ENCODE measurements at places on chromosomes 2 and 18. TPM values are rescaled to one million over a fixed set of nuclear protein-coding genes. Genes with fewer than 3 reads are reported as not detected.

Gene PAIP2B
- 9.0 TPM for total RNA-seq

DNA sequence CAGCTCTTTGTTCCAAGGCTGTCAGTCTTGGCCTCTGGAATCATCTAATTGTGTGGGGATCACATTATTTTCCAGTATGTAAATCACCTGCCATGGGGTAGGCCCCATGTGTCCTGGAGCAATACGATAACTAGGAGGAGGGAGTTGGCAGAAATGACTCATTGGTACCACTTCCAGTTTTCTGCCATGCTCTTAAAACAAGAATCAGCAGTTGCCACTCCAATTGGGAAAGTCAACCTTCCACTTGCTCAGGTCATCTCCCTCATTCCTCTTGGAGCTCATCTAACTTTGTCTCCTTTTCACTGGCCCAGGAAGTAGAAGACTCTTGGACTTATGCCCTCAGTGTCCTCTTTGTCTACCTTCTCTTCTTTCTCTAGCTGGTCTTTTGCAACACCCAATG lies 487.0 kb downstream of the SLC4A3 start:
- DNase-seq: no peak

- DNase-seq: peak; percentile 34
These were observed 22.8 kb downstream of the GPC1 start for GRCh38 chr2:240458044-240458899.

DNA sequence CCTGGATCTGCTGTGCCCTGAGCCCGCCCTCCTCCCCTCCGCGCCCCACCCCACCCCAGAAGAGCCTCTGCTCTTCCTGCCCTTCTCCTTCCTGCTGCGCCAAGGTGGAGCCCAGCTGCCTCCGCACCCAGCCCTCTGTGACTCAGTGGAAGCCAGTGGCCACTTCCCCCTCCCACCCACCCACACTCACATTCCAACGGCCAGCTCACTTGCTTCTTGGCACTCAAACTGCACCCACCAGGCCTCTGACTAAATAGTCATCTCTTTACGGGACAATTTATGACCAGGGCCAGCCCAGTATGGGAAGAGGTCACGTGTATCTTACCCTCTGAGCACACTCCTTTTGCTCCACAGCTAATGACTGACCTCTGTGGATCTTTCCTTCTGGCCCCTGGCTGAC lies 150.4 kb upstream of the SLC1A4 start:
- no peak for DNase-seq

DNA sequence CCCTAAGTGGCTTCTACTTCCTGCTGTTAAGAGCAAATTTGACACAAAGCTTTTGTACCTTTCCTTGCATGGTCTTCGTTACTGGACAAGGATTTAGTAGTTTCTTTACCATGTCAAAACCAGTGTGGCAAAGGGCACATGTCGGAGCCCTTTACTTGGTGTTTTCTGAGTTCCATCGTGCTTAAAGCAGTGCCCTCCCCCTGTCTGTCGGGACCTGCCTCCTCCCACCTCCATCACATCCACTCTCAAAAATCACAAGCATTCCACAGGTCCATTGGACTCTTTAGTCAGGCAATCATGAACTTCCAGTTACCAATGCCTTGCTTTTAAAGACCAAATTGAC lies 763 bp downstream of the CCDC141 start:
- DNase-seq: no peak

- DNase-seq: no peak
These were observed 72.2 kb downstream of the PLB1 start for GRCh38 chr2:28568036-28568435.

Gene C1GALT1C1L
- total RNA-seq: 1.6 TPM

Gene TFCP2L1
- 1.5 TPM for total RNA-seq

GRCh38 chr2:227568852-227569169 lies 29.9 kb upstream of the SCYGR2 start:
- no peak for DNase-seq

DNA sequence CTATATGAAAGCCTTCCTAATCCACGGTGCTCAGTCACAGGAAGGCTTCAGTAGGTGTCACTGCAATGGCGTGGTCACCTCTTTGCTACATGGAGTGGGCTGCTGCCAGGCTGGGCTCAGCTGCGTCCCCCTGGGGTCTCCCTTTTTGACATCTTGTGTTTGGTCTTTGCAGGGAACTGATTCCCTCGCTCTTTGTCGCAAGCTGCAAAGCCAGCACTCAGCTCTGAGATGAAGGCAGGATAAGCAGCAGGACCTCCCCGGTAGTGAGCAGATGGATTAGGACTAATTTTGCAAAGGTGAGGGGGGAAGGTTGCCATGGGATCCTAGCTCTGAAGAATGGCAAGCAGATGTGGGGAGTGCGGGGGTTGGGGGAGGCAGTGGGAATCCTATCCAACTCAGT lies 173.9 kb upstream of the ARL4C start:
- no peak for DNase-seq

DNA sequence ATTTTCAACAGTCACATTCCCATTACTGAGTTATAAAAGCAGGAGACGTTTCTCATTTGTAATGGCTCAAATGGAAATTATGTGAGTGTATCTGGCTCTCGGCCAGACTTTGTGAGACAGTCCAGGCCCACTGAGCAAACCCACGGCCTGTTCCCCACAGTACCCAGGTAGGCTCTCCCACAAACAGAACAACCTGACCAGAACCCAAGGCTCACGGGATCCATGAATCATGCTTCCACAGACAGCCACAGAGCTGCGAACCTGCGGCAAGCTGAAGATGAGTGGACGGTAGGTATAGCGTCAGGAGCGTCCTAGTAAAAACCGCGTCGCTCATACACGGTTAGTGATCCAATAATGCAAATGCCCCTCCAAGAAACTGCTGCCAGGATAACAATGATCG lies 34.2 kb downstream of the NDUFA10 start:
- no peak for DNase-seq

DNA sequence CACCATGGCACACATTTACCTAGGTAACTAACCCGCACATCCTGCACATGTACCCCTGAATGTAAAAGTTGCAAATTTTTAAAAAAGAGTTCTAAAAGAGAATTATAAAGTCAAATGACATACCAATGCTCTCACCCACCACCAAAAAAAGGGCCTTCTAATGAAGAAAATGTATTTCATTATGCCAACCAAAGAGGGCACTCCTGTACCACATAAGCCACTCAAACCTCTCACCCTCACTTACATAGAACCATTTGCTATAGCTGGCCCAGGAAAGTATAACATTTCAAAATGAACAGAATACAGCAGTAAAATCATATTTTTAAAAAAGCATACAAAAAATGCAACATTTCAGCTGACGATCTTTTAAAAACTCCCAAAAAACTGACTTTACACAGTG lies 241.5 kb upstream of the PKDCC start:
- no peak for DNase-seq

DNA sequence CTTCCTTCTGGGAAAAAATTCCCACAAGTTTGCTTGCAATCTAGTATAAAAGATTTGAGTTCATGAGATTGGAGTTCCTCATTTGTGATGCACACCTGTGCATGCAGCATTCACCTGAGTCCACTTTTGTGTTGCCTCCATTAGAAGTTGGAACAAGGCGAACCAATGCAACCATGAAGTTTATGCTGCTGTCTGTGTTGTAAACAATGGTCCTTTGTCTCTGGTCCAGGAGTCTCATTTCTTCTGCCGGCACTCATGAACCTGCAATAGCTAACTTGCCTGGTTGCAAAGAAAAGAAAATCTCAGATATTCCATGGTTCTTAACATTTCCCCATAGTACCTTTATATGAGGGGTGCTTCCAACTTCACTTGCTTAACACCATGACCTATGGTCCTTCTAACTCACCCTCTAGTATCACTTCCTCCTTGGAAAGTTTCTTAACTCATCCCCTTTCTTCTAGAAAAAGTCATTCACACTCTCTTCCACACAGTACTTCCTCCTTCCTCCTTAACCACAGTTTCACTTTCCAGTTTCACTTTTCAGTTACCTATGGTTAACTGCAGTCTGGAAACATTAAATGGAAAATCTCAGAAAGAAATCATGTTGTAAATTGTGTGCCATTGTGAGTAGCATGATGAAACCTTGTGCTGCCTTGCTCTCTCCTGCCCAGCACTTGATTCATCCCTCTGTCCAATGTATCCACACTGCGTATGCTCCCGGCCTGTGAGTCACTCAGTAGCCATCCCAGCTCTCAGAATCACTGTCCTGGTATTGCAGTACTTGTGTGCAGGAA lies 128.8 kb upstream of the TRIB2 start:
- DNase-seq: no peak

Gene VWA3B
- total RNA-seq: 0.56 TPM

GRCh38 chr2:109129356-109129920 lies 433 bp downstream of the SH3RF3 start:
- peak; percentile 27 for DNase-seq

All from ovary (tissue), 10 donors.